ENCODE measurements at places on chromosomes 5 and 9. TPM values are rescaled to one million over a fixed set of nuclear protein-coding genes. Genes with fewer than 3 reads are reported as not detected.

- DNase-seq: no peak
Observed at GRCh38 chr9:74533253-74533652, 36.1 kb downstream of the RORB start.

DNA sequence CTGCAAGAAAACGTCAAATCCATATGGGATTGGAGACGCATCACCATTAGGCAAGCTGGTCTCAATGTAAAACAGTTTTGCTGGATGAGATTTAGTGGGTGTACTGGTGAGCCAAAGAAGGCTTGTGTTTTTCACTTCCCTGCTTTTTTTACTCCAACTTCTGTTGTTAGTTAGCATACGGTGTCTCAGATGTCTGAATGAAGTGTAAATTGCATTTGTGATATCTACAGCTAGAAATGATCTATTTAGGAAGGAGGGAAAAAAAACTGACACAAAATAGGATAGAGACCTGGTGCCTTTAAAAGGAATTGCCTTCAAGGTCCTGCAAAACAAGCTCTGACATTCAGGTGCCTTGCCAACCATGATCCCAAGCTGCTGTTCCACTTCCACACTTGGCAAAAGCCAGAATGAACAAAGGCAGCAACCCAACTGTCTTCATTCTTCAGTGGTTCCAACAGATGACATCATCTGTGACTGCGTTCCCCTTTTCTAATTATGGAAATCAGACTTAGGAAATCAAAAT lies 104.2 kb upstream of the RAI14 start:
- no peak for DNase-seq

GRCh38 chr5:175805256-175806011 lies 65.9 kb upstream of the CPLX2 start:
- DNase-seq: no peak

DNA sequence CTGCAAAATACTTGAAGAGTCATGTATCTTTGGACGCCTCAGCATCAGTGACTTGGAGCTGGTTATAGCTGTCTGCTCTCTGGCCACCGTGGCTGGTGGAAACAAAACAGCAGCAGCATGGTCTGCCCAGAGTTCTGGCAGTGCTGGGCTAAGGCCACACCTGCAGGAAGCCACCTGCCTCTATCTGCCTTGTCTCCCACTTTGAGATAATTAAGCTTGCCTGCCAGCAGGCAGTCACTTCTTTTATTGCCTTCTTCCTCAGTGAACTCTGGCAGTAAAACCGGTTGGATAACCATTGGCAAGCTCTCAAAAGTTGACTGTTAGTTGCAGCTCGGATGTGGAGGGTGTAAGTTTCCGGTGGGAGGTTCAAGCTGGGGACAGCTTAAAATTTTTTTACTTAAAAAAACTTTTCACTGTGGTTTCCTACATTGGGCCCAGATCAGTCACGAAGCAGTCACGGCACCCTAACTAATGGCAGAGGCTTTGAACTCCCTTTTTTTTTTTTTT lies 4.9 kb downstream of the SMIM3 start:
- peak; percentile 82 for DNase-seq

- DNase-seq: peak; percentile 83
Observed at GRCh38 chr9:126844085-126844484, 16.4 kb upstream of the ZBTB34 start.

DNA sequence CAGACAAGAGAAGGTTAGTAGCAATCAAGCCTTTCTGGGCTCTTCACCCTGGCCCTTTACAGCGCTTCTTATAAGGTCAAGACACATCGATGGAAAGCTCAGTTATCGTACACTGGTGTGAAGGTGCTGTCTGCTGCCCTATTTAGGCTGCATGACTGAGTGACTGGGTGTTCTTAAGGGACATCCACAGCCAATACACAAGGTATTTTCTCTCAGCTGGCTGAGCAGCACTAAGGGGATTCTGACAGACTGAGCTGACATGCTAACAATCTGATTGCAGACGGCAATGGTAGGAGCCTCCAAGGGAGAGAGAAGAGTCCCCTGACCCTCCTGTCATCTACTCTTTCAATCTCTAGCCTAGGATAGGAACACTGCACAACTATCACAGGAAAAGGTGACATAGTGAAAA lies 577.9 kb downstream of the ISL1 start:
- DNase-seq: no peak

GRCh38 chr5:178282391-178282790 lies 49.8 kb upstream of the PHYKPL start:
- DNase-seq: peak; percentile 10

- DNase-seq: no peak
Observed at GRCh38 chr9:122151267-122151828, 8.2 kb downstream of the NDUFA8 start.

DNA sequence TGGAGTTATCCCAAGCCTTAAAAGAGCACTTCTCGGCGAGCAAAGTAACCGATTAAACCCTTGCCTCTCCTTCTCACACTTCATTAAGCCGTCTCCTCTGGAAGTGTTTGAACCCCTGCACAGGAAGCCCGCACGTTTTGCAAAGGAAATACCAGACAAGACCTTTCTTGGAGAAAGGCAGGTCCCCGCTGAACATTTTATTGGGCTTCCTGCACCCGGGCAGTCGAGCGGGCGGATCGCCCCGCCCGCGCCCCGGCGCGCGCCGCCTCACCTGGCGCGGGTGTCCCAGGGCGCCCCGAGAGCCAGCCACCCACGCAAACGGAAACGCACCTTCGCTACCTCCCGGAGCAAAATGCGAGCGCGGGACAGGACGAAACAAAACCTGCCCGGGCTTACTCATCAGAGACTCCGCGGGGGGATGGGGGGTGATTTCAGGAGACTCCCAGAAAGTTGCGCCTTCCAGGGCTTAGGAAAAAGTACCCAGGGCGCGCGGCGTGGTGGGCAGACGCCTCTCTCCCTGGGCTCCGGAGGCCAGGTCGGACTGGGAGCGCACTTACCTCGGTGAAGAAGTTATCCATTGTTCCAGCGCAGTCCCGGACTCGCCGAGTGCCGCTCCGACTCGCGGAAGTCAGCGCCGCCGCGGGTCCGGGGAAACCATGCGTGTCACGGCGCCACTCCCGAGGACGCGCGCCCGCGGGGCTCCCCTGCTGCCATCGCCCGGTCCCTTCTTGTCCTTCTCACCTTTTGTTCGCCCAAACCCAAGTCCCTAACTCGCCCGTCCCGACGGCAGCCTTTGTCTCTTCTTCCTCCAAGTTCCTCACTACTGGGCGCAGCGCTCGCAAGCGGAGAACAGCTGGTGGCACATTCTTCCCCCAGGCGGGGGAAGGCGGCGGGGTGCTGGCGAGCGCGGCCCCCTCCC lies 598 bp downstream of the MYO10 start:
- DNase-seq: peak; percentile 32

GRCh38 chr9:80789831-80790230 lies 899.5 kb downstream of the TLE1 start:
- DNase-seq: no peak

DNA sequence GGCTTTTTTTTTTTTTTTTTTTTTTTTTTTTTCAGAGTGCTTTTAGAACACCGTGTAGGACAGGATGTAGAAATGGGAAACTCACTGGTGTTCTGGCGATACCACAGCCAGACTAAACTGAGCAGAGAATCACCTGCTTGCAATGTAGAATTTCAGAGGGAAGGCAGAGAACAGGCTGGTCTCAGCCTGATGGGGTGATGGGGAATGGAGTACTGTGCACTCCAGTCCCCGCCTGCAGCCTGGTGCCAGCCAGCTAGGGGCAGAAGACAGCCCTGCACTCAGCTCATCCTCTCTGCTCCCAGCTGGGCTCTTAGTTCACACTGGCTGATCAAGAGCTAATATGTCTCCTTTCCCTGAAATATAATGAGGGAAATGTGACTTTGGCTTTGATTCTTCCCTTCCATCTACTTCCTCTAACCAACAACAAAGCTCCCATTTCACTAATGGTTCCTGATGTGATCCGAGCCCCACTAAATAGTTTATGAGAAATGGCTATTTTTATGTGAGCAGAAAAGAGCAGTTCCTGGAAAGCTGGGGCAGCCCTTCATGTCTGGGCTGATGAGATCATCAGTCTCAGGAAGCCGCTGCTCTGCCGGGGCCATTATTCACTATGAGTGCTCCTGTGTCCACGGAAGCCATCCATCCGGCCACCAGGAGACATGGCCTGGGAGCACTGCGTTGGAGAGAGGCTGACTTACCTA lies 209.7 kb downstream of the GADD45G start:
- no peak for DNase-seq

HK3 gene
- total RNA-seq: not detected

RLN2 gene
- total RNA-seq: not detected

F2RL1 gene
- not detected for total RNA-seq

TAL2 gene
- total RNA-seq: 2.6 TPM

FOXD1 gene
- total RNA-seq: 18.6 TPM

FAXDC2 gene
- 17.8 TPM for total RNA-seq

All from myocyte (in vitro differentiated cells).